NCI-H2171 treated with DMSO at 0.1 percent for 48 hours (cell line): ENCODE measurements at places on chromosomes 13 and 19.

GRCh38 chr13:76636829-76637228 lies 249.4 kb downstream of the KCTD12 start:
- DNase-seq: no peak

DNA sequence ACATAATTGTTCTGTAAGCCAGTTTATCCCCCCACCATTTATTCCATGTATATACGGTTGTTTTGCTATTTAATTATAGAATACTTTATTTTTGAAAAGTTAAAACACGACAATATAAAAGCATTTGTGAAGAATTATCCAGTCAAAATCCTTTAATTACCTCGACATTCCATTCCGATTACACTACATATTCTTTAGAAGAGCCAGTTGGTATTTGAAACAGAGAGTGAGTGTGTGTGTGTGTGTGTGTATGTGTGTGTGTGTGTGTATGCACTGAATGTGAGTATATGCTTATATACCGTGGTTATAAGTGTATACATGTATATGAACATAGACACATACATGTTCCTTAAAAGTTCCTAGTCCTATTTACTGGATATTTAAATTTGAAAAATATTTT lies 87.8 kb upstream of the KLF5 start:
- no peak for DNase-seq

GRCh38 chr13:59686798-59687394 lies 476.8 kb downstream of the DIAPH3 start:
- DNase-seq: peak; percentile 18

DNA sequence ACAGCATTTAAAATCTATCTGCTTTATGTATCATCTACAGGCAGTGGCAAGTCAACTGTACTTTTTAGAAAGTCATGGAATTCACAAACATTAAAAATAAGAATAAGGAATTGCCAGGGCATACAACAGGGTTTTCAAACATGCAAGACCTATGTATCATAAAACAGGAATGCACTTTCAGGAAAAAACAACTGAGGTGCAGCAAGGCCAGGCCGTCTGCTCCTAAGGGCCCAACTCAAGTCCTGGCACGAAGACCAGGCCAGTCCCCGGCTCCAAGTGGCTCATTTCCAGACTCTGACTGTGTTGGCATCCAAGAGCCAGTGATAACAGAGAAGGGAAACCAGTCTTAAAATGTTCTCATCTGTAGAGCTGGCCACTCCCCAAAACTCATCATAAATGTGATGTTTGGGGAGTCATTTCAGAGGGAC lies 7.1 kb downstream of the RFX2 start:
- no peak for DNase-seq

GRCh38 chr13:99980201-99980823 lies 1.3 kb upstream of the ZIC2 start:
- peak; percentile 84 for DNase-seq

DNA sequence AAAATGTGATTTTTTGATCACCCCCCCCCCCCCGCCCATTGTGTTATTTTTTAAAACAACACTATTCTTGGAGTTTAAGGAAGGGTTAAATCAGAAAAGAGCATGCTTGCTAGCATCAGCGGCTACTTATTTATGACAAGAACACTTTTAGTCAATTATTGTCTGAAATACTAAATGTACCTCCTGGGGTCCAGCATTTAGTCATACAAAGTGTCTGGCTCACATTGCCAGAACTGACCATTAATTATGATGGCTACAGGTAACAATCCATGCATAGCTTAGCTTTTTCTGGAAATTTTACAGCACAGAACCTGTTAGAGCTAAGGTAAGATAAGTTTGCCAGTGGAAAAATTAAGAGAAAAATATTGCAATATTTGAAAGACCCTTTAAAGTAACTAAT lies 90.1 kb downstream of the PCDH9 start:
- no peak for DNase-seq

GRCh38 chr13:77386880-77387606 lies 60.1 kb upstream of the MYCBP2 start:
- no peak for DNase-seq

DNA sequence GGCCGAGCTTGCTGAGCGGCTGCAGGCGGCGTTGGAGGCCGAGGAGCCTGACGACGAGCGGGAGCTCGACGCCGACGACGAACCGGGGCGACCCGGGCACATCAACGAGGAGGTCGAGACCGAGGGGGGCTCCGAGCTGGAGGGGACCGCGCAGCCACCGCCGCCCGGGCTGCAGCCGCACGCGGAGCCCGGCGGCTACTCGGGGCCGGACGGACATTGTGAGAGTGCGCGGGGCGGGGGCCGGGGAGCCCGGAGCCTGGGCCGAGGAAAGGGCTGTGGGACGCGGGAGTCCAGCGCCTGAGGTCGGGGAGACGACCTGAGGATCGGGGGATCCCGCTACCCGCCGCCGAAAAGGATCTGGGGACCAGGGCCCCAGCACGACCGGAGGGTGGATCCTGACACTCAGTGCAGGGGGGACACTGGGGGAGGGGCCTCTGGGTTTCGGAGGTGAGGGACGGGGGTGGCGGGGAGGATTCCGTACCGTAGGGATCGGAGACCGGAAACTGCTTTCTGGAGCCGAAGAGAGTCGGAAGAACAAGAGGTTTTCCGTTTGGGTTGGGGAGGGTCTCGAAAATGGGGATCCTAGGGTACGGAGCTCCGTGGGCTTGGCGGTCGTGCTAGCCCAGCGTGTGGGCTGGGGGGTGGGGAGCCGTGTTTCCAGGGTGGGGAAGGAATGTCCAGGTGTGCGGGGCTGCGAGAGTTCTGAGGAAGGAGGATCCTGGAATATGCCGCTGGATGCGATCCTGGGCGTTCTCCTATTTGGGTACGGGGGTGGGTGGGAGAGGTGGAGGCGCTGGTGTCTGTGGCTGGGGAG lies 616 bp downstream of the HNRNPUL1 start:
- DNase-seq: peak; percentile 40

DNA sequence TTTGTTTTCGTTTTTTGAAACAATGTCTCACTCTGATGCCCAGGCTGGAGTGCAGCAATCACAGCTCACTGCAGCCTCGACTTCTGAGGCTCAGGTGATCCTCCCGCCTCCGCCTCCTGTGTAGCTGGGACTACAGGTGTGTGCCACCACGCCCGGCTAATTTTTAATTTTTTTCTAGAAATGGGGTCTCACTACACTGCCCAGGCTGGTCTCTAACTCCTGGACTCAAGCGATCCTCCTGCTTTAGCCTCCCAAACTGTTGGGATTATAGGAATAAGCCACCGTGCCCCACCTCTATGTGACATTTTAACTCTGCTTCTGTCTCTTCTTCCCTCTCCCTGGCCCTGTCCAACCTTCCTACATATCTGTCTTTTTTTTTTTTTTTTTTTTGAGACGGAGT lies 5.1 kb downstream of the ATP1A3 start:
- DNase-seq: no peak

DNA sequence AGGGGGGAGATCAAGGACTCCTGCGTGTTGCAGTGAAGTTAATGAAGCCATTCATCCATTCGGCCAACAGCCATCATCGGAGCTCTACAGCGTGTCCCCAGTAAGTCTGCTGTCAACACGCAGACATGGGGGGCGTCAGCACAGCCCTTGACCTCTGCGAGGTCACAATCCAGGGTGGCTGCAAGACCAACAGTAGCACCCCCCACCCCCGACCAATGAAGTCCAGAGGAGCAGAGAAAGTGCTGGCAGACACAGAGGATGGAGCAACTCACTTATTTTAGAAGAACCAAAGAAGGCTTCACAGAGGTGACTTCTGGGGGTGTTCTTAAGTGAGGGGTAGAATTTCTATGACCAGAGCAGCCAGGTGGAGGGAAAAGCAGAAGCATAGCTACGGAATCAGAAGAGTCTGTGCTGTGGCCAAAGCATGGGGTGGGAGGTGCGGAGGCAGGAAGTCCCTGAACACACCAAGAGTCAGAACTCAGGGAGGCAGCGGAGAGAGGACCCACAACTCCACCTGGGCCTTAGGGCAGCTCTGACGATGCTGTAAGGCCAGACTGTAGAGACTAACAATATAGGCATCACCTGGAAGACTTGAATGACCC lies 185.4 kb downstream of the FOXO1 start:
- no peak for DNase-seq

DNA sequence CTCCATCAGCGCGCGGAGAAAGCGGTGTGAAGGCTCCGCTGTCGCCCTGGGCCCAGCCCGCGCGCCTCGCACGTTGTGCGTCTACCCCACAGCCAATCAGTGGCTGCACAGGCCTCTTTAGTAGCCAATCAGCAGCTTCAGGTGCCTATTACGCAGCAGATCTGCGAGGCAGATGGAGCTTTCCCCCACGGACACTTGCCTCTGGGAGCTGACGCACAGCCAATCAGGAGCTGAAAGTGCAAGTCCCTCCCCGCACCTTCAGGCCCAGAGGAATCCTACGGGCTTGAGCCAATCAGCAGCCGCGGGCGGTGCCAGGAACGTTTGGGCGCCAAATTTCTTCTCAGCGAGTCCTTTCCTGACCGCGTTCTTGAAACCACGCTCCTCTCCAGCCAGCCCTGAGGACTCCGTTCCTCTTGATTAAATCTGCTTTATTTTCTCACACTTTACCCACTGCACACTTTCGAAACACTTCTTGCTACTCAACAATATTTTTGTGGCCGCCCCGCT lies 39.9 kb downstream of the SIGLEC7 start:
- no peak for DNase-seq

GRCh38 chr19:46924874-46925547 lies 64.2 kb downstream of the ARHGAP35 start:
- no peak for DNase-seq

DNA sequence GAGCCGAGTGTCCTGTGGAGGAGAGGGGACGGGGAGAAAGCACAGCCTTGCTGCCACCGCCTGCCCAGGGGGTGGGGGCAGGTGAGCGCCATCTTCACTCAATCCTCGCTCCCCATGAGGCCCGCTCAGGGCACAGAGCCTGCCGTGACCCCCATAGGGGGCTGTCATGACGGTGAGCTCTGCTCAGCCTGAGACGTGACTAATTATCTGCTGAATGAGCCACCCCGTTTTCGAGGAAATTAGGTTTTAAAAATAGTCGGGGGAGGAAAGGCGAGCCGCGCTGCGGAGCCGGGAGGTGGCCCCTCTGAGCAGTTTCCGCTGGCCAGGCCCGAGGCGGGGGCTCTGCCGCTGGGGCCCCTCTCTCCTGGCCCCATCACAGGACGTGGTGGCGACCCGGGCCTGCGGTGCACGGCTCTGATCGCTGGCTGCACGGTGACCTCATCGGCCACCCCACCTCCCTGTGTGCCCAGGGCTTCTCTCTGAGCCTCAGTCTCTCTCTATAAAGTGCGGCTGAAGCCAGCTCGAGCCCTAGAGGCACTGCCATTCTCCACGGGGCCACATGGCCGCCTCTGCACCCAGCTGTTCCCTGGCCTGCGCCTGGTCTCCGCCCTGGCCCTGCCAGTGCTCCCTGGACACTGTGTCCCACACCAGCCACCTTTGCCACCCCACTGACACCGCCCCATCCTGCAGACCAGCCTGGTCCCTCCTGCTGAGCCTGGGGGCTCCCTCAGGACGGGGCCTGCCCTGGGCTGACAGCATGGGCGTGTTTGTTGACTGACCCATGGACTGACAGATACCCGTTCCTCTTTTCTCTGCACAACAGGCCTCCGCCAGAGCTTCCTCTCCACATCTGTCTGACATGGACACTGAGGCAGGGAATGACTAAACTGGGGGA lies 28.3 kb downstream of the PIP5K1C start:
- no peak for DNase-seq

DNA sequence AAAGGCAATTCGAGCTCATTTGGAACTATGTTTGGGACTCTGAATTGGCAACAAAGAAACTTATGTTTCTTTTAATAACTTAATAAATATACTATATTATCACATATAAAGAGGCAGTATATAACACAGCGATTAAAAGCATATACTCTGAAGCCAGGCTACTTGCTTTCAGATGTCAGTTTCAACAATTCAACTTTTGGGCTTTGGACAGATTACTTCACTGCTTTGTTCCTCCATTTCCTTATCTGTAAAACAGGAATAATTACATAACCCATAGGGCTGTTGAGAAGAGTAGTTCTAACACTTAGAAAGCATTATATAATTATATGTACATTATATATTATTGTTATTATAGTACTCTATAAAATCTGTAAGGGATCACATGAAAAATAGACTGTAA lies 107.2 kb downstream of the EDNRB start:
- no peak for DNase-seq

DNA sequence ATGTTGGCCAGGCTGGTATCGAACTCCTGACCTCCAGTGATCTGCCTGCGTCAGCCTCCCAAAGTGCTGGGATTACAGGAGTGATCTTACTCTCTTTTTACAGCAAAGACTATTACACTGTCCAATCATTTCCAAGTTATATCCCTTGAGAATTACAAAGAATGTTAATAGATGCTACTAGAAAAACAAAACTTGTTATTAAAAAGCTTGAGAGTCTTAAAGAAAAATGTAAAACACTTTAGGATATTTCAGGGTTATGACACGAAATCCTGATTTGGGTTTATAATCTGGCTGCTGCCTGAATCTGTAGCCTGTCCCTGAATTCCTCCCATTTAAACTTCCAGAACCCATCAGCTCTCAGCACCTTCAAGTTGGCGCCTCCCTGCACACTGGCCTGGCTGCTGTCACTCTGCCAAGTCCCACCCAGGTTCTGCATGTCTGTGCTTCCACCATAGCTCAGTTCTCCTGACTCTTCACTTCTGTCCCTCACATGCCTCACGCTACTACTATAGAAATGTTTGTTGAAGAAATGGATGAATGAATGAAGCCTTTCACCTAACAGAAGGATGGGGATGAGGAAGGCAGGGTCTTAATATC lies 55.8 kb upstream of the RFXAP start:
- no peak for DNase-seq

GRCh38 chr19:4977299-4978174 lies 8.6 kb downstream of the KDM4B start:
- DNase-seq: peak; percentile 74

DNA sequence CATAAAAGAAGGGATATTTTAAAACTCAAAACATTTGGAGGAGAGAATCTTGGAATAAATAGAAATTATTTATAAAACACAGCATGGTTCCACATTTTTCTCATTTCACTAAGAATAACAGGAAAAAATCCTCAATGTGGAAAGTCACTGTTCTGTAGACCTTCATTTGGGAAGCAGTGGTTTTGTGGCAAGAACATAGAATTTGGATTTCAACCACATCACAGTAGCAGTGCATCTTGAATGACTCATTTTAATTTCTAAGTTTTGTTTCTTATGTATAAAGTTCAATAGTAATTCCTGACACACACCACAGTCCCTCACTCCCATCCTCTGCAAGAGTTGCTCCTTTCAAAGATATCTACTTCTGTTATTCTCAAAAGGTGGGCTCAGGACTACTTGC lies 264.0 kb downstream of the ENOX1 start:
- DNase-seq: no peak

GRCh38 chr19:33569821-33570220 lies 48.2 kb upstream of the PEPD start:
- no peak for DNase-seq

- DNase-seq: no peak
These were observed 4.4 kb downstream of the ZNF284 start for GRCh38 chr19:44076325-44076724.

- no peak for DNase-seq
These were observed 55.7 kb downstream of the FAM216B start for GRCh38 chr13:42836930-42837690.

DNA sequence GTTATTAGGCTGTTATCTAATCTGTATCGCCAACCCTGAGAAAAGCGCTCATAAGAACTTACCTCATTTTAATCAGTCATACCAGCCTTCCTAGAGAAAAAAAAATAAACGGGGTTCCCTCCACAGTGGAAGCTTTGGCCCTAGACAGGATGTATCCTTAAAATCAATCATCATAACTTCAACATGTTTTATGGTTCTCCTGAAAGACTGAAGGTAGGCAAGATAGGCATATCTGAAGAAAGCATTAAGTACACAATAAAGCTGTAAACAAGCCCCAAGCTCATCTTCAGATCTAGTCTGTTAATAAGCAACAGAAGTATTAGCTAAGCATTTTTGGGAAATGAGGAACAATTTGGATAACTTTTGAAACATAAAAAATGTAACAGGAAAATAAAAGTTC lies 18.7 kb upstream of the SERP2 start:
- DNase-seq: no peak
